ENCODE measurements at places on chromosomes 7 and 10.
A peak's percentile ranks its signal among the peaks of the same experiment; 100 is the strongest.

DNA sequence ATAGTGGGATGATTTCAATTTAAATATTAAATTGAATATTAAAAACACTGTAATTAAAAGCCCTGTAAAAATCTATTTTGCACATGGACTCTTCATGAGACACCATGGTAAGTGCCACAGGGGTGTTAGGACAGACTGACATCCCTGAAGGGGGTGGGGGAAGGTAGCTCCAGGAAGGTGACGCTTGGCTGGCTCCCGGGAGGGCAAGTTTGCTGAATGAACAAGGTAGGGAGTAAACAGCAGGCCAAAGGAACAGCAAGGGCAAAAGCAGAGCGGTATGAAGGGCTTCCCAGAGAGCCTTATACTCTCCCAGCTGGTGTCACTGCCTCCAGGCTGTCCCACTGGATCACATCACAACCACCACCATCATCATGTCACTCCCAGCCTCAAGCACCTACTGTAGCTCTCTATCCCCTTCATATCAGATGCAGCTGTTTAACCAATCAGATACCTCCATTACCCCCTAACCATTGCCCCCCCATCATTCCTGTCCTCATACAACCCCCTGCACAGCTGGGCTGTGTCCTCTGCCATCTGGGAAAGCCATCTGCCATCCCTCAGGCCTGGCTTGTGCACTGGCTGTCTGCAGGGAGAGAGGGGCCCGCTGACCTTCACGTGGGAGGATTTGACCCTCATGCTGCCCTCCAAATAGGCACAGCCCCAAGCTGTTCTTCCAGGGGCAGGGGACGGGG lies 19.5 kb downstream of the HSPA12A start:
- DNase-seq, result no peak

DNA sequence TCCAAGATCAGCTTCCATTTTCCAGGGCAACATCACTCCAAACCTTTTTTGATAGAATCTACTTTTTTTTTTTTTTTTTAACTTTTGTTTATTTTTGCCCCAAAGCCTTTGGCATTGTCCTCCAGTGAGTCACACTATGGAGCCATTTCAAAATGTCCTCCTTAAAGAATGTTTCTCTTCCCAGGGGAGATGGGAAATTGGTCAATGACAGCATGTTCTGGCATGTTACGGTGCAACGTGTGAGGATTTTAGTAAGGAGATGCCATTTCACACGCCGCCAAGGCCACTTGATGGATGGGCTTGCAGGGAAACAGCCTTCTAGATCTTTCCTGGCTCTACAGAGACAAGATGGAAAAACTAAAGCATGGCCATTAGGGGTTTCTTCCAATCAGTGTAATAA lies 30.7 kb upstream of the TRIL start:
- DNase-seq, result peak; percentile 99

DNA sequence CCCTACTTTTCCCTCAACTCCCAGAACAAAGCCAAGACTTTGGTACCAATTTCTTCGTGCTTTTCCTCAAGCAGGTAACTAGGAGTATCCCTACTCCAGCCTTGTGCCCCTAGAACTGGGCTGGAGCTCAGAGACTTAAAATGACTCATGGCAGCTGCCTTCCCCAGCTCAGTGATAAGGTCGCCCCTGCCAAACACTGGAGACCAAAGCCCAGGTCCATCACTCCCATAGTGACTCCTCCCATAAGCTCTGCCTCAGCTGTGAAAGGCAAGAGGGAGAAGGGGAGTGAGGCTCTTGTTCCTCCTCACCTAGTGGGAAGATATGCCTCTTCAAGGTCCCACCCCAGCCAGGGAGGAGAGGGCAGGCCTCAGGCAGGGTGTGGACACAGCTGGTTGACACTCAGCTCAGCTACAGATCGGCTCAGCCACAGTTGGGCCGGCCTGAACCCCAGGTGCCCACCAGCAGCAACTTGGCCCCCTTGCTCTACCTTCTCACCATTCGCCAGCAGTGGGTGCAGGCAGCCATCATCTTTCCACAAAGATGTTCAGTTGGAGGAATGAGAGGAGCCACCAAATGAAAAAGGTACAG lies 13.8 kb upstream of the CYREN start:
- DNase-seq, result no peak

DNA sequence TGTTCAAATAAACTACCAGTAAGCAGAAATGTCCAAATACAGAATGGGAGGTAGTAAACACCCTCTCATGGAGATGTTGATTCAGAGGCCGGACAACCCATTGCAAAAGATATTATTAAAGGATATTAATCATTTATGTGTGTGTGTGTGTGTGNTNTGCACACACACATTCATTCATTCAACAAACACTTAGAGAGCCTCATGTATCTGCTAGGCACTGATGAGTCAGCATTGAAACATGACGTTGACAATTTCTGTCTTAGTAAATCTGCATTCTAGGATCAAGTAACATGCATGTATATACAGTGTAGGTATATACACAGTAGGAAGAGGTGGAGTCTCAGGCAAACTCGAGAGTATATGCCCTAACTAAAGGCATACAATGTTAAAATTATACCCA lies 187.0 kb downstream of the ZNF365 start:
- DNase-seq, result peak; percentile 20

GRCh38 chr7:22954251-22954650 lies 59.7 kb downstream of the HYCC1 start:
- DNase-seq, result no peak

DNA sequence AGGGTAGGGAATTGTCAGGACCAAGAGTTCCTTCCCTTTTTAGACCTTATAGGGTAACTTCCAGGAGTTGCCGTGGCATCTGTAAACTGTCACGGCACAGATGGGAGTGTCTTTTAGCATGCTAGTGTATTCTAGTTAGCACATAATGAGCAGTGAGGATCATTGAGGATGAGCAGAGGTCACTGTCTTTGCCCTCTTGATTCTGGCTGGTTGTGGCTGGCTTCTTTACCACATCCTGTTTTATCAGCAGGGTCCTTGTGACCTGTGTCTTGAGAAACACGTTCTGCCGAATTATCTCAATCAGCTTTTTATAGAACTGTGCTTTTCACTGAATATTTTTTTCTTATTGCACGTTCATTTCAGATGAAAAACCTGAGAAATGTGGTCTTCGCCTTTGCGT lies 41.5 kb downstream of the MINPP1 start:
- no peak for DNase-seq

DNA sequence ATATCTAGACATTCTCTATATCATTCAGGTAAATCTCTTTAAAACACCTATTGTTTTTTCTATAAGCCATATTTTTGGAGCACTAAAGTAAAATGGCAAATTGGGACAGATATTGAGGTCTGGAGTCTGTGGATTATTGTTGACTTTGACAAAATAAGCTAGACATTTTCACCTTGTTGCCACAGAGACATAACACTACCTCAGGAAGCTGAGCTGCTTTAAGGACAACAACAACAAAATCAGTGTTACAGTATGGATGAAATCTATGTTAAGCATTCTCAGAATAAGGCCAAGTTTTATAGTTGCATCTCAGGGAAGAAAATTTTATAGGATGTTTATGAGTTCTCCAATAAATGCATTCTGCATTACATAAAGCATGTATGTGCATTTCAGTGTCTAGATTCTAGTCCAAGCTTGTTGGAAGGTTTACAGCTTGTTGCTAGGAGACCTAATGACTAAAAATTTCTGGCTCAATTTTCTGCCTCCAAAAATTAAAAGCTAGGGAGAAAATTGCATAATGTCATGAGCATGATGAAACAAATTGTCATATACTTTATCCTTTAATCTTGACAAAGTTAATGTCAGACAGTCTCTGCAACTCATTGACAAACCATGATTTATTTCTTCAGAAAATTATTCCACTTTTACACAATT lies 18.3 kb downstream of the LIPM start:
- peak; percentile 60 for DNase-seq

DNA sequence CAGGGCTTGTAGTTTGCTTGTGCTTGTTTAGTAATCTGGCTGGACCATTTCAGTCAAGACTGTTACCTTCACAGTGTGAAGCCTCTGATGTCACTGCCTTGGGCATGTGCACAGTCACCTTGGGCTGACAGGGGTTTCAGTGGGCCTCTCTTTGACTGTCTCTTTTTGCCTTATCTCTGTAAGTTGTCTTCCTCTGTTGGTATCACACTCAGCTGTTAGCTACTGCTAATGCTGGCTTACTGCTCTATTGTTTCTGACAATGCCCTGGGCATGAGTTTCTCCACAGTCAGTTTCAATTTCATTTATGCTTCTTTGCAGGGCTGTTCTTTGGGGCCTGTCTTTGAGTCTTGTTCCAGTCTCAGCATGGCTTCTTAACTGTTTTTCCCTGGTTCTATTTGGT lies 201.9 kb upstream of the SHH start:
- no peak for DNase-seq

- DNase-seq, result peak; percentile 27
These were observed 220.3 kb downstream of the PHTF2 start for GRCh38 chr7:78018641-78019446.

DNA sequence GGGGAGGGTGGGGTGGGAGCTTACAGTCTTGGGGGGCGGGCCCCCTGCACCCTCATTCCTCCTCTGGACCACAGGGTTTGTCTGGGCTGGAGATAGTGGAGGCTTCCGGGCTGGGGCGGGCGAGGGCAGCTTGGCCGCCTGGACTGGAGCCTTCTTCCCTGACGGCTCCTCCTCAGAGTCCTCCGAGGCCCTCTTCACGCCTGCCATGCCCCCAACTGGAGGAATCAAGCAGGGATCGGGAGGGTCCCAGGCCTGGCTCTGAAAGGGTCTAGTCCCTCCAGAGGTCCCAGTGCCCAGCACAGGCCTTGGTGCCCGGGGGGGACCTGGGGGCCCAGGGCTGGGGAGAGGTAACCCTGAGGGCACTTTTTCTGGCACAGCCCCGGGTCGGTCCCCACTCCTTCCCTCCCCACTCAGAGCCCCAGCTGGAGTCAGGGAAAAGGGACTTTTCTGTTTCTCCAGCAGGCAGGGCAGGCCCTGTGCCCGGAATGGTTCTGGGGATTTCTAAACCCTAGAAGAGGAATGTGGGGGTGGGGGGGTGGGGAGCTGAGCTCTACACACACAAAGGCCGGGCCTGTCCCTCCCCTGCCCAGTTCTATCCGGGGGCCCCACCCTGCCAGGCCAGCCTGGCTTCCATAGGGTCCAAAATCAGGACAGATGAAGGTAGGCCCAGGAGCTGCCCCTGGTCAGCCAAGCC lies 11.6 kb downstream of the MICALL2 start:
- no peak for DNase-seq

DNA sequence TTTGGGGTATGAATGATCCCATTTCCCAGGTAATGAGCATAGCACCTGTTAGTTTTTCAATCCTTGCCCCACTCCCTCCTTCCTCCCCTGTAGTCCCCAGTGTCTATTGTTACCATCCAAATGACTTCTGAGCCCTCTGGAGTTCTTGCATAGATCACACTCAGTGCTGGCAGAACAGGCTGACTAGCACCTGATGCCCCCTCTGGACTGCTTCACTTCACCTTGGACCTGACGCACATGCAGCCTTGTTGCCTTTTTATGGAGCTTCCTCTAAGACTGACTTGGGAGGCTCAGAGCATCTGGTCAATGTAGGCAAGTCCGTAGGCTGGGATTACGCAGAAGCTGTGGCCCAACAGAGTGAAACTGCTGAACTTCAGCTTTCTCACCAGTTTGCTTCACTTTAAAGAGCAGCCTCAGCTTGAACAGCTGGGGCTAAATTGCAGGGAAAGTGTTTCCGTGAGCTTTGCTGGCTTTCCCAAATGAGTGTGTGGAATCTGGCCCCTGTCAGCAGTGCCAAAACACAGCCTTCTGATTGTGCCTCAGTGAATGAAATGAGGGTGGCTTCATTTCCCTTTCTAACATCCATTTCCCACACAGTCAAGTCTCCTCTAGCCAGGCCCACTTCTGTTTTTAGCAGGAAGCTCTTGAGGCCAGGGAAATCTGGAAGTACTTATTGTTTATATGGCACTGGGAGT lies 48.5 kb downstream of the NXPH1 start:
- no peak for DNase-seq

DNA sequence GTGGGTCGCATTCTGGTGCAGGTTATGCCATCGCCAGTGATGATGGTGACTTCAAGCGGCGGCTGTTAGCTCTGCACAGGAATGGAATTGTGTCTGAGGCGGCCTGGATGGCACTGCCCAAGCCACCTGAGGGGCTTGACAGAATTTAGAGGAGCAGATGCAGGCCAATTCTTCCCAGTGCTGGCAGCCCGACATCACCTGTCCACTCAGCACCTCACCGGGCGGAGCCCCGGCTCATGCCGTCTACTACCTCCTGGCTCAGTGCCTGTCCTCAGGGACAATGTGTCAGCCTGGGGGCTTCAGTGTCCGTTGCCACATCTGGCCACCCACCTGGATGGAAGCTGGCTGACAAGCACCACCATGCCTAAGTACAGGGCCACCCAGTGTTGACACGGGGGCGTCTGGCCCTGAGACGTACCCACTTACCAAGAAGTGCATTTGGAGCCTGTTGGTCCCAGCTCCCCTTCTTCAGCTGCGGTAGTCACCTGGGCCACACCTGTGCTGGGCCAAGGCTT lies 420.5 kb upstream of the MKI67 start:
- no peak for DNase-seq

GRCh38 chr7:123492485-123492884 lies 41.9 kb downstream of the IQUB start:
- DNase-seq, result peak; percentile 1

DNA sequence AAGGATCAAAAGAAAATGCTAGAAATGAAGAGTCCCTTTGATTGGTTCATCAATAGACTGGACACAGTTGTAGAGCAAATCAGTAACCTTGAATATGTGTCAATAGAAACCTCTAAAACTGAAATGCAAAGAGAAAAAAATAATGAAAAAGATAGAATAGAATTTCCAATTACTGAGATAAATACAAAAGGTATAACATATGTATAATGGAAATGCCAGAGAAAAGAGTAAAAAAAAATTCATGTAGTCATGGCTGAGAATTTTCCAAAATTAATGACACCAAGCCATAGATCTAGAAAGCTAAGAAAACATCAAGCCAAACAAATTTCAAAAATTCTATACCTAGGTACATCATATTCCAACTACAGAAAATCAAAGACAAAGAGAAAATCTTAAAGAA lies 62.0 kb upstream of the HGF start:
- no peak for DNase-seq

DNA sequence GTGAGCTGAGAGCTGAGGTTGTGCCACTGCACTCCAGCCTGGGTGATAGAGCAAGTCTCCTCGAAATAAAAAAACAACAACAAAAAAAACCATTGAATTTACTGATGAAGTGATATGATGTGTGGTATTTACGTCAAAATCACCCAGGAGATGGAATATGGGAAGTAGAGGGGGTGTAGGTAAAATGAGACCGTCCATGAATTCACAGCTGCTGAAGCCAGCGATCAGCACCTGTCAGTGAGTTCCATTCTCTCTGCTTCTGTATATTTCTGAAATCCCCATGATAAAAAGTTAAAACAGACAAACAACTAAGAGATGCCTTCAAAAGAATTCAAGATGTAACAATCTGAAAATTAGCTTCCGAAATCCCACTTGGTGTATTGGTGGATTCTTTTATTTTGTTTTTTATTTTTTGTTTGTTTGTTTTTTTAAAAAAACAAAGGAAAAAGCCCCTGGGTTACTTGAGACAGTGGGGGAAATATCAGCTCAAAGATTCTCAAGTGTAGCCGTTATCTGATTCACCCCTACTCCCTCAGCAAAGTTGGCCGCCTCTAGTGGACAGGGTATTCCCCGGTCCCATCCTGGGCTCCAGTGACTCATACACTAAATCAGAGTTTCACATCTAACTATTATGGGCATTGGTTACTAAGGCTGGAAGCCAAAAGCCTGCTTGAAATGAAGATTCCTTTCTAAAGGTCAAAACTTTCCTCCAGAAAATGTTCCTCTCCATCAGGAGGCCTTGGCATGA lies 76.4 kb downstream of the MAP3K8 start:
- peak; percentile 56 for DNase-seq

- DNase-seq, result no peak
These were observed 622.5 kb downstream of the TYW1 start for GRCh38 chr7:67619175-67619574.
